ENCODE measurements at places on chromosomes 1 and 21. TPM values are rescaled to one million over a fixed set of nuclear protein-coding genes. Genes with fewer than 3 reads are reported as not detected.

The TSPAN1 gene
- total RNA-seq, result 5.2 TPM

The PIK3R3 gene
- total RNA-seq, result 12.9 TPM

The CHRM3 gene
- 67.2 TPM for total RNA-seq

The RWDD3 gene
- total RNA-seq, result 20.8 TPM

The RNU1-1 gene
- total RNA-seq, result under 0.01 TPM

The IL20 gene
- total RNA-seq, result not detected

The HOOK1 gene
- total RNA-seq, result 20.5 TPM

The MEX3A gene
- total RNA-seq, result 4.7 TPM

The PLOD1 gene
- 39.6 TPM for total RNA-seq

DNA sequence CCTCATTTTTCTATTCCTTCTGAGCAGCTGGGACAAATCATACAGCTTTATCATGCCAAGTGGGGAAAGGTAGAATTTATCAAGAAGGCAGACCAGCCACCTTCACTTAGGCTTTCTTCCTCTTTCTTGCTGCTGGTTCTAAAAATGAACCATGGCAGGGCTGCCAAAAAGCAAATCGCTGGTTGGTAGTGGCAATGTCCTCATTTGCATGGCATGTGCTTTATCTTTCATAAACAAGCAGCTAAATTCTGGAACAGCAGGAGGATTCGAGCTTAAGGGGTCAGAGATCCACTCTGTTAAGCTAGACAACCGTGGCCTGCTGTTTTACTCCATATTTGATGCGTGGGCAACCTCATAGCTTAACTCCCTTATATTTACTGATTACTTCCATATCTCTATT, 91.3 kb downstream of the RPE65 start:
- H3K36me3 ChIP-seq, result no peaks in the 10 kb centered on the region
- no peaks in the 10 kb centered on the region for H3K27me3 ChIP-seq
- H3K4me1 ChIP-seq, result peaks cover 15% of the 10 kb centered on the region
- H3K4me3 ChIP-seq, result no peak overlapping the region
- DNase-seq, result no peak

DNA sequence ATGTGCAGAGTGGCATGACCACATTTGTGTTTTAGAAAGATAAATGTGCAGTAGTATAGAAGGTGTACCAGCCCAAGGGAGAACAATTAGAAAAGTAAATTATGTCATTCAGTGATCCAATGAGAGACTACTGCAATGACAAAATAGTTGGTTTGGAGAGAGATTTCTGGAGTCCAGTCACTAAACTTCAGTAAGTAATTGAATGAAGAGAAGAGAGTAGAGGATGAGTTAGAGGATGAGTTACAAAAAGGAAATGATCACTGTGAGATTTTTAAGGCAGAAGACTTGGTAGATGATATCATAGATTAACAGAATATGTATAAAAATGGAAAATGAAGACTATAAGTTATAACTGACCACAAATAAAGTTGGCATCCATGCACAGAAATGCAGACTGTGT, 8.4 kb downstream of the CR2 start:
- H3K4me3 ChIP-seq, result no peak overlapping the region
- DNase-seq, result no peak
- H3K36me3 ChIP-seq, result no peaks in the 10 kb centered on the region
- H3K27me3 ChIP-seq, result no peaks in the 10 kb centered on the region

DNA sequence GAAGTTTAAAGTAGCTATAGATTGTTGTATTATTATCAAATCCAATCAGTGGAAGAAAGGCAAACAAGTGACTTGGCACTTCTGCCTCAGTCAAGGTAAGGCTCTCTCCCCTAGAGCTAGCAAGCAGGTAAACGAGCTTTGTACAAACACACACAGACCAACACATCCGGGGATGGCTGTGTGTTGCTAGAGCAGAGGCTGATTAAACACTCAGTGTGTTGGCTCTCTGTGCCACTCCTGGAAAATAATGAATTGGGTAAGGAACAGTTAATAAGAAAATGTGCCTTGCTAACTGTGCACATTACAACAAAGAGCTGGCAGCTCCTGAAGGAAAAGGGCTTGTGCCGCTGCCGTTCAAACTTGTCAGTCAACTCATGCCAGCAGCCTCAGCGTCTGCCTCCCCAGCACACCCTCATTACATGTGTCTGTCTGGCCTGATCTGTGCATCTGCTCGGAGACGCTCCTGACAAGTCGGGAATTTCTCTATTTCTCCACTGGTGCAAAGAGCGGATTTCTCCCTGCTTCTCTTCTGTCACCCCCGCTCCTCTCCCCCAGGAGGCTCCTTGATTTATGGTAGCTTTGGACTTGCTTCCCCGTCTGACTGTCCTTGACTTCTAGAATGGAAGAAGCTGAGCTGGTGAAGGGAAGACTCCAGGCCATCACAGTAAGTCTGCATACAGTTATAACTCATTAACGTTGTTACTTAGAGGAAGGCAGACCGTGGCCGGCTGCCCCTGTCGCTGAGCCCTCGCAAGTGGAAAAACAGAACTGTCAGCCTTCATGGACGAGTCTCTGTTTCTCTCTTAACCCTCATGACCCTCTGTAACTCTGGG, at the start of gene PALMD:
PALMD (plus strand) TSS at position 415 of the 833 bp plus-strand sequence; CDS start at position 620, 205 bp downstream.
- peaks cover 36% of the 10 kb centered on the region for H3K4me1 ChIP-seq
- no peaks in the 10 kb centered on the region for H3K27me3 ChIP-seq
- peak within 1 kb of the TSS; percentile 40 for H3K27ac ChIP-seq
- peak within 1 kb of the TSS; percentile 1 for H3K4me3 ChIP-seq
- DNase-seq, result peak; percentile 10

- H3K27me3 ChIP-seq, result no peaks in the 10 kb centered on the region
- H3K4me3 ChIP-seq, result no peak overlapping the region
- H3K36me3 ChIP-seq, result no peaks in the 10 kb centered on the region
- no peak for DNase-seq
Observed at GRCh38 chr21:45530423-45531113, 11.7 kb downstream of the SLC19A1 start.

DNA sequence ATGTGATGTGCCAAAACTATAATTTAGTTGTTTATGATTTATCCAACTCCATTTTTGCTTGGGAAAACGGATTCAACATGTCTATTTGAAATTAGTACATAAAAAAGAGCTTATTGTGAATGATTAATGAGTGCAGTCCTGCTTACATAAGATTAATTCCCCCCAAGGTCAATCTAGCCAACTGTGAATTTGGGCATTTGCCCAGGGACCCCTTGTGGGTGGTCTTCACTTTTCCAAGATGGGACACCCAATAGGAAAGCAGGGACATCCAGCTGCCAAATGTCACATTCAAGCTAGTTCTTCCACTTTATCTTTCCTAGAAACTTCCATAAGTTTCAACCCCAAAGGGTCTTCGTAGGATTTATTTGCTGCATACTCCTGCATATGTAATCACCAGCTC, 362.4 kb upstream of the PKN2 start:
- no peaks in the 10 kb centered on the region for H3K4me1 ChIP-seq
- no peak overlapping the region for H3K4me3 ChIP-seq
- no peaks in the 10 kb centered on the region for H3K27me3 ChIP-seq
- no peak for DNase-seq
- no peak overlapping the region for H3K27ac ChIP-seq

DNA sequence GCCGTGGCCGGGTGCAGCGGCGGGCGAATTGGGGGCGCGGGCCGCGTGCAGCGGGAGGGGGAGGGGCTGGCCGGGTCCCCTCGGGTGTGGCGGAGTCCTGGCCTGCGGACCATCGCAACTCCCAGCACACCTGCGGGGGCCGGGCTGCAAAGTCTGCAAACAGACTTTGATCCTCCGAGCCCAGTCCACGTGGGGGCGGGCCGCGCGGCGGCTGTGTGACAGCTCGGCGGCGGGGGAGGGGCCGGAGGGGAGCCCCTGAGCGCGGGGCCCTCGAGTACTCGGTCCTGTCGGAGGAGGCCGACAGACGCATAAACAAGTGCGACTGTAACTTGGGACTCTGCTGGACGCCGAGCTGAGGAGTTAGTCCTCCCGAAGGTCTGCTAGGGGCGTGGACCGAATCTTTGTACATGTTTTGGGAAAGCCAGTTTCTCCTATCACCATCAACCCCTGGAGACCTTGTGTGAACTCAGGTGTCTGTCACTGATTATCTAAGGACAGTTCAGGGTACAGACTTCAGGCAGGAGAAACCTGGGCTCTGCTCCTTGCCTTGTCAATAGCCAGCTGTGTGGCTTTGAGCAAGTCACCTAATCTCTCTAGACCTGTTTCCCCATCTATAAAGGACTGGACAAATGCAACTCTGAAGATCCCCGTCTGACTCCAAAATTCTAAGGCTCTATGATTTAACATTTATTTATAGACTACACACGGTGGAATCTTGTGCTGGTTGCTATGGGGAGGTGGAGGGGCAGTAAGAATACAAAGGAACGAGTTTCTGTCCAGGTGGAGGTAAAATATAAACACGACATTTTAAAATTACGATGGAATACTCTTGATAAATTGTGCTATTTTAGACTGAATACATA, 710 bp upstream of the SLC30A1 start:
- H3K36me3 ChIP-seq, result no peaks in the 10 kb centered on the region
- DNase-seq, result peak; percentile 86
- peak overlapping the region; percentile 88 for H3K4me3 ChIP-seq
- H3K27me3 ChIP-seq, result no peaks in the 10 kb centered on the region
- peaks cover 26% of the 10 kb centered on the region for H3K4me1 ChIP-seq

DNA sequence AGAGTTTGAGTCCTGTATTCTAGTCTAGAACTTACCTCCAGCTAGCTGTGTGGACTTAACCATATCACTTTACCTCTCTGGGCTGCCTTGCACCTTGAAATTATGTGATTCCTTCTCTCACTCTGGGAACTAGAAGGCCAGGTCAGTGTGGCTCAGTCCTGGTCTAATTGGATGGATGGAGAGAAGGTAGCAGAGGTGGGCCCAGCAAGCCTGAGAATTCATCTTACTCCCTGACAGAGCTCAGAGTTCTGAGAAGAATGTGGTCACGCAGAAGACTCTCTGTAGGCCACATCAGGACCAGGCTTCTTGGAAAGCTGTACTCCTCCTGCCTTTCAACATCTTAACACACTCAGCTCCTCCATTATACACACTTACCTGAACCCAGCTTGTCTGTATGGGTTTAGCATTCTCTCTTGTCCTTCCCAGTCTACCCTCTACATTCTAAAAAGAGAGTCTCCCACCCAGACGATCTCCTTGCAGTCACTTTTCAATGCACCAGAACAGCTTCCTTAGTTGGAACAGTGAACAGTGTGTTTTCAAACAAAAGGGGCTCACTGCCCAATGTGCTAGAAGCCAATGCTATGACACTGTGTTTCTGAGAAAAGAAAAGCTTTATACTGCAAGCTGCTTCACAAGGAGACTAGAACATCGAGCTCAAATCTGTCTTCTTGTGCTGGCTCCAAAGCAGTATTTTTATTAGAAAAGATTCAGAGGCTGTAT, 60.5 kb downstream of the CAPN9 start:
- H3K36me3 ChIP-seq, result no peaks in the 10 kb centered on the region
- H3K27me3 ChIP-seq, result no peaks in the 10 kb centered on the region
- DNase-seq, result no peak
- H3K4me3 ChIP-seq, result no peak overlapping the region
- H3K4me1 ChIP-seq, result peaks cover 11% of the 10 kb centered on the region
- H3K27ac ChIP-seq, result peak overlapping the region; percentile 48
